ENCODE measurements at places on chromosomes 4 and X.

GRCh38 chr4:152633118-152633517 is 46.7 kb downstream of the TMEM154 start:
- DNase-seq: no peak

DNA sequence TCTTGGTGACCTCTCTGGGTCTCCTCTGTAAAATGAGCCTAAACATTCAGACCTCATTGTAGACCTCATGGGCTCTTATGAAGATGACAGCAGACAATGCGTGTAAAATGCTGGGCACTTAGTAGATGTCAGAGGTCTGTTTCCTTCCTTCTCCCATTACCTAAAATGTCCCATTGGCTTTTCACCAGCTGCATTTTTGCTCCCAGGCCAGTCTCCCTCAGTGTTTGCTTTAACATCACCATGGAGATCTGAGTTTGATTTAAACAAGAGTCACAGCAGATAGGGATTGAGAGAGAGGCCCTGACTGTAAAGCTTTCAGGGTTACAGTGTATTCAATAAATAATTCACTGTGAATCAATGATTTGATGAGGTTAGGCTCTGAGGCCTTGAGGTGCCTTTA is 24.3 kb downstream of the PSAPL1 start:
- no peak for DNase-seq

- no peak for DNase-seq
Observed at GRCh38 chrX:41895826-41896225, 27.5 kb downstream of the CASK start.

- DNase-seq: no peak
Observed at GRCh38 chr4:73420615-73421014, 15.4 kb upstream of the AFP start.

DNA sequence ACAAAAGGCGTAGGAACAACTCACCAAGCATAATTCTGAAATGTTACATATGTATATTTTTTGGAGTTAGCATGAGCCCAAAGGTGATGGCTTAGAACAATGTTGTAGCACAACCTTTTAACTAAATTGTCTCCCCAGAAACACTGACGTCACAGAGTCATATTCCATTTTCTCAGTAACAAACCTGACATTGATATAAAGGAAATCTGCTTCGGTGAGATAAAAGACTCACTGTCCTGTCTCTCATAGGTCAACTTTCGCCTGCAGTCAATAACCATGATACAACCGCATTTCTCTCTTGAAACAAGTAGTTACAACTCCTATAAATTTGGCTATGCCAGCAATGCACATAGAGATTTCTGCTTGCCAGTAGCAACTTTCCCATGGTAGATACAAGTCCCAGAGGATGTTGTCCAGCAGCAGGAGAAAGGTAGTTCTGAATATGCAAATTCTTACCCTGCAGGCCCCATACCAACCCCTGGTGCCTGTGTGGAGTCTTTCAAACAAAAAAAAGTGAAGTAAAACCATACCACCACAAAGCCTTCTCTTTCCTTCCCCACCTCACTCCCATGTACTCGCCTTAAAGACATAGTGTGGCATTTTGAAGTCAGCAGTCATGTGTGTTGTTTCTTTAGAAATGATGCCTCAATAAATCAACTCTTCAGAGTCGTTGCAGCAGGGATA is 47.9 kb downstream of the MTM1 start:
- no peak for DNase-seq

Data from NCI-H1694 (cell line).